ENCODE measurements at places on chromosomes 13 and 19. TPM values are rescaled to one million over a fixed set of nuclear protein-coding genes. Genes with fewer than 3 reads are reported as not detected.

- no peaks in the 10 kb centered on the region for H3K36me3 ChIP-seq
- no peak overlapping the region for H3K4me3 ChIP-seq
- H3K27me3 ChIP-seq: no peaks in the 10 kb centered on the region
- H3K4me1 ChIP-seq: no peaks in the 10 kb centered on the region
Measured at GRCh38 chr13:77349365-77349764, 22.5 kb upstream of the MYCBP2 start.

GRCh38 chr19:7500811-7501450 lies 12.1 kb upstream of the PEX11G start:
- no peak overlapping the region for H3K4me3 ChIP-seq
- no peaks in the 10 kb centered on the region for H3K36me3 ChIP-seq
- H3K4me1 ChIP-seq: peaks cover 11% of the 10 kb centered on the region
- no peak for DNase-seq
- no peak overlapping the region for H3K27ac ChIP-seq
- H3K27me3 ChIP-seq: peaks cover 21% of the 10 kb centered on the region

- no peaks in the 10 kb centered on the region for H3K27me3 ChIP-seq
- no peak overlapping the region for H3K4me3 ChIP-seq
- DNase-seq: no peak
- H3K36me3 ChIP-seq: no peaks in the 10 kb centered on the region
- no peaks in the 10 kb centered on the region for H3K4me1 ChIP-seq
- no peak overlapping the region for H3K27ac ChIP-seq
Measured at GRCh38 chr19:39599116-39599515, 3.2 kb upstream of the LGALS13 start.

PSG7 gene
- total RNA-seq: not detected

LRRC8E gene
- total RNA-seq: not detected
